Testis (tissue), 5 donors: ENCODE measurements at places on chromosomes 4 and X. TPM values are rescaled to one million over a fixed set of nuclear protein-coding genes. Genes with fewer than 3 reads are reported as not detected.

IL3RA gene
- polyA plus RNA-seq: 3.4 TPM

CFAP47 gene
- 2.9 TPM for polyA plus RNA-seq

C4orf36 gene
- polyA plus RNA-seq: 26.4 TPM

NSG1 gene
- 27.5 TPM for polyA plus RNA-seq

GLUD2 gene
- polyA plus RNA-seq: 68.5 TPM

STATH gene
- not detected for polyA plus RNA-seq

SRPK3 gene
- 1.3 TPM for polyA plus RNA-seq

NWD2 gene
- 0.12 TPM for polyA plus RNA-seq

CLDN2 gene
- polyA plus RNA-seq: 6.5 TPM

TMEM150C gene
- polyA plus RNA-seq: 7.7 TPM

COL4A5 gene
- polyA plus RNA-seq: 13.4 TPM

FAT1 gene
- 51.5 TPM for polyA plus RNA-seq

NOCT gene
- polyA plus RNA-seq: 7.7 TPM

NKX1-1 gene
- polyA plus RNA-seq: 0.70 TPM

PASD1 gene
- 29.4 TPM for polyA plus RNA-seq

CCDC160 gene
- 0.41 TPM for polyA plus RNA-seq

SPARCL1 gene
- polyA plus RNA-seq: 124 TPM

MAOB gene
- 32.8 TPM for polyA plus RNA-seq

SHROOM4 gene
- 1.9 TPM for polyA plus RNA-seq

PLRG1 gene
- 45.8 TPM for polyA plus RNA-seq

TLR6 gene
- 1.8 TPM for polyA plus RNA-seq

FDCSP gene
- 0.96 TPM for polyA plus RNA-seq

LAS1L gene
- 50.8 TPM for polyA plus RNA-seq

TCEAL2 gene
- polyA plus RNA-seq: 37.2 TPM

DIPK2B gene
- 5.6 TPM for polyA plus RNA-seq

FHIP1A gene
- 5.7 TPM for polyA plus RNA-seq

RNF175 gene
- polyA plus RNA-seq: 3.0 TPM

GAGE2A gene
- 54.4 TPM for polyA plus RNA-seq

DNA sequence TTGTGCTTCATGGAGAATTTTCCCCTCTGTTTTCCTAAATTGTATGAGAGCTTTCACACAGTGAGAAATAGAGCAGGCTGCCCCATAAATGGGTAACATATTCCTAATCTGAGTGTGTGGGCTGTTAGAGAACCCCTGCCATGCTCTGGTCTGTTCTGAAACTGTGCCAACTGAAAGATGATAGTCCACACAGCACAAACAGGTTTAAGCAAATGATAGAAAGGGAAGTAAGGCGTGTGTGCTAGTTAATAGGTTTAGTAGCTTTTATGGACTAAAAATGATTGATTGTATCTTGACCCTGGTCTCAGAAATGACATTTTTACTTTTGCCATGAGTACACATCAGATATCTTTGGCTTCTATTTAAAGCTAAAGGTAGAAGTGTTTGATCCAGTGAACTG lies 106.2 kb downstream of the PRRG1 start:
- DNase-seq: no peak

DNA sequence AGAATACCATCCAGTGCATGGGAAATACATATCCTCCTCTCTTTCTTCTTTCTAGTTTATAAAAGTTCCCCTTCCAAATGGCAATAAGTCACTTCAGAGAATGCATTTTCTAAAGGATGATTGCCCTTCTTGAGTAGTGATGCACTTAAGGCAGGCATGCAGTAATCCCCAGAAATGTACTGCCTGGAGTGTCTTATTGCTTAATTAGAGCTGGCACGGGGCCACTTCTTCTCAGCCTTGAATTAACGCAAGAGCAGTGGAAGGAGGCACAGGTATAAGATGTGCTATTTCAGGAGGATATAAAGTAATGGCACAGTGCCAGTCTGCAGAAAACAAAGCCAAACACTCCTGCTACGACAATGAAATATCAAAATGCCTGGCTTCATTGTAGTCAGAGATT lies 371.4 kb upstream of the FAM241A start:
- DNase-seq: no peak

DNA sequence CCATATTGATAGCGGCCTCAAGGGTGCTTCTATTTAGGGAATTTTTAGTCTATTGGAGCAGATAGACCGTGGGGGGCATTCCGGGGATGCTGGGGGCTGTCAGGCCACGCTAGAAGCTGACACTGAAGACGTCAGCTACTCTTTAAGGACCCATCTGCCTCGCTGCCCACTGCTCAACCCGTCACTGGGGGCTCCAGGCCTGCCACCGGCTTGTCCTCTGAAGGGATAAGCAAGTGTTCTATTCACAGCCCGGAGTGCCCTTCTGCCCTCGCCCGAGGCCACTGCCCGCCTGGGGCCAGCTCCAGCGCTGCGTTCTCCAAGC lies 679 bp upstream of the MSL3 start:
- DNase-seq: no peak

- no peak for DNase-seq
Measured at GRCh38 chrX:51361251-51361650, 28.6 kb downstream of the NUDT10 start.

GRCh38 chr4:146477054-146477453 lies 44.7 kb downstream of the SLC10A7 start:
- no peak for DNase-seq

- DNase-seq: peak; percentile 76
Measured at GRCh38 chr4:173013232-173013930, 155.2 kb upstream of the GALNT7 start.

DNA sequence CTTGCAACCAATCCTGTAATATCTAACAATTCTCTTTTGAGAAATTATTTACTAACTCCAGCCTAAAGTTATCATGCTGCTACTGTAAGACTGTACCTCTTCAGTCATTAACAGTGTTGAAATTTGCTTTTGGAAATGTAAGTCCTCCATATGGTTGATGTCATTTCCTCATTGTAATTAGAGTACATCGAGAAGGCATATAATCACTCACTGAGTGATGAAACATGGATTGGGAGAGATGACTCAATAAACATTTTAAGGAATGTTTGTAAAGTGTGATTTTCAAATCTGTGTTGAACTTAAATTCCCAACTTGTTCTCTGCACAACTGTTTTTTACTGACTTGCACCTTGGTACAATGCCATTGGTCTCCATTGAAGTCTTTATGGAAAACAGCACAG lies 61.2 kb downstream of the HMGB2 start:
- DNase-seq: no peak

- DNase-seq: no peak
Measured at GRCh38 chrX:41472231-41472815, 25.2 kb downstream of the NYX start.

GRCh38 chr4:54015423-54016030 lies 48.9 kb downstream of the CHIC2 start:
- no peak for DNase-seq

DNA sequence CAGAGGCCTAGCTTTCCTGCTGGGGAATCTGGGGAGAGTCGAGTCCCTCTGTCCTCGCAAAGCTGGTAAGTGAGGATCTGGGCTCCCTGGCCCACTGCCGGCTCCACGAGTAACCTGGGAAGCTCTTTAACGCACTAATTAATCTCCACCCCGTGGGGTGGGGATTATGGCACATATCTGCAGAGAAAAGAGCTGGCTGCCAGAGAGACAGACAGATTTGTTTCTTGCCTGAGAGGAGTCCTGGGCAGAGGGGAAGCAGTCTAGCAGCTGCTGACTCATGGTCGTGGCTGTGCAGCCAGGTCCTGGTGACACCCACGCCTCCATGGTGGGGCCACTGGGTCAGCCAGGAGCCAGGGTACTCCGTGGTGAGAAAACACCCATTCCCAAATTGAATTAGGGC lies 14.0 kb downstream of the SORCS2 start:
- no peak for DNase-seq

- DNase-seq: no peak
Measured at GRCh38 chr4:112517911-112518310, 1.9 kb upstream of the NEUROG2 start.

DNA sequence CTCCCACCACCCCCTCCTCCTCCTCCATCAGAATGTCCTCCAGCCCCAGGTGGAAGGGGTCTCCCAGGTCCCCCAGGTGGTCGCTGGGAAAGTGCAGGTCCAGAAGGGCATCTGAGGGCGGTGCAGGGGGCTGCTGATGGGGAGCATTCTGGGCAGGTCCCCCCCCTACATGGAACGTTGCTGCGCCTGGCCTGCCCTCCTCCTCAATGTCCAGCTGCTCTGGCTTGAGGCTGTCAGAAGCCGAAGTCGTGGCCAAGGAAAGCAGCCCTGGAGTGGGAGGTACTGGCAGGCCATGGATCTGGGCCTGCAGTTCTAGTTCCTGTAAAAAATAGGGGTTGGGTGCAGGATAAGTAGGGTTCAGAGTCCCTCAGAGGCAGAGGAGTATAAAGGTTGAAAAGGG lies 12.9 kb downstream of the TFE3 start:
- no peak for DNase-seq

- no peak for DNase-seq
Measured at GRCh38 chr4:30619679-30620078, 100.5 kb upstream of the PCDH7 start.

- no peak for DNase-seq
Measured at GRCh38 chr4:55546506-55546755, 278 bp downstream of the CLOCK start.

- no peak for DNase-seq
Measured at GRCh38 chr4:19346636-19347035, 905.1 kb upstream of the SLIT2 start.

- DNase-seq: no peak
Measured at GRCh38 chrX:118225711-118226428, 109.3 kb upstream of the KLHL13 start.

GRCh38 chrX:123909523-123909922 lies 49.7 kb downstream of the XIAP start:
- no peak for DNase-seq

- no peak for DNase-seq
Measured at GRCh38 chrX:130696542-130696941, 206.5 kb downstream of the ENOX2 start.

DNA sequence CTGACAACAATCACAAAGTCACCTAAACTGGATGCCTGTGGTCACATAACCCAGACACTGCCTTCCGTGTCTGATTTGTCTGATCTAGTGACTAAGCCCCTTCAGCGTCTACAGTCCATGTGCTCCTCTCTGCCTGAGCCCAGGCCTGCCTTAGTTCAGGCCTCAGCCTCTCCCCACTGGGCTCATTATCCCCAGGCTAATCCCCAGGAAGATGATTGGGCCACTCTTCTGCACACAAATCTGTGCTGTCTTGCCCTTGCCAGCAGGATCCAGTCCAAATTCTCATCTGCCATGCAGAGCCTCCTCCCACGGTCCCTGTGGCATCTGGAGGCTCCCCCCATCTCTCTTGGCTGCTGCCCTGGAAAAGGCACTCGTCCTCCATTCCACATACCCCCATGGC lies 96.5 kb downstream of the SLC2A9 start:
- peak; percentile 19 for DNase-seq

DNA sequence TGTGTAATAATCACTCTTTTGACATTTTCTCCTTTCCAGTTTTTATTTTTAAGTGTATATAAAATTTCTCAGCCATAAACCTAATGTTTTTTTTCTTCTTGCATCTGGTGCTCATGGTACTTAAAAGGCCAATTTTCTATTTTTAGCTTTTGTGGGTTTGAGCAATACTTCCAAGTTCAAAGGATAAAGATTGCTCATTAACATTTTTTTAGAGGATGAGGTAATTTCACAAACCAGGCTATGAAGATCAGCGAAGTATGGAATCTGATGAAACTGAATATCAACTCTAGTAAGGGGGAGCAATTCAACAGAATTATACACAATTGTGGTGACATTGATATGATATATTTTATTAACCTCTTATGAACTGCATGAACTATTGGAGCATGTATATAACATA lies 25.8 kb upstream of the KLHL34 start:
- no peak for DNase-seq

GRCh38 chr4:37682701-37683401 lies 3.3 kb downstream of the RELL1 start:
- DNase-seq: no peak

- DNase-seq: no peak
Measured at GRCh38 chr4:123495530-123495929, 98.9 kb downstream of the SPRY1 start.

- no peak for DNase-seq
Measured at GRCh38 chr4:146261041-146261440, 46.7 kb downstream of the REELD1 start.

DNA sequence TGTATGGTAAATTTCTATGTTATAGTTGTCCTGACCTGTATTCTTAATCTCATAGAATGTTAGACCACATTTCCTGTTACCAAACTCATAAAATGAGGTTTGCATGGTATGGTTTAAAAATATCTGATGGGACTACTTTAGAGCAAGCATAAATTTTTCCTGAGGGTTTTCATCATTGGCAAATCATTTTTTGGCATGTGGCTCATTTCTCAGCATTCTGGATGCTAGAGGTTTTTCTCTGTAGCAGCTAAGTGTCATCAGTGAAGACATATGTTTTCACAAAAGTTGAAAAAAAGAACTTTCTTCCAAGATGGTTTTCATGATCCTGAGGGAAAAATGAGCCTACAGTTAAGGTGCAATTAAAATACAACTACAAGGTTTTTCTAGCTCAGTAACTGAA lies 503.5 kb upstream of the FAM47C start:
- DNase-seq: no peak

DNA sequence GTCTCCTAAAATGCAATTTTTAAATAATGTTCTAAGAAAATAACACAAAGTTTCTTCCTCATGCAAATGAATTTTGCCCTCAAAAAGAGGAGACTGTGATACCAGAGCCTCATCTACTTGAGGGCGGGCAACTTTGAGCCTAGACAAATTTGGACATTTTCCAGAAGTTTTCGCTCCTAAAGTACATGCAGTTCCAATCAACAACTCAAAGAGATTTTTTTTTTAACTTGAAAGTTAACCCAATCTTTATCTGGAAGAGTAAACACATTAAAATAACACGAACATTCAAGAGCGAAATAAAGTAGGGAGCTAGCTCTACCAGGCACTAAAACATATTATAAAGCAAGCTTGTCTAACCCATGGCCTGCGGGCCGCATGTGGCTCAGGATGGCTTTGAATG lies 29.4 kb upstream of the FBXW7 start:
- DNase-seq: no peak
